Fibroblast of skin of right biceps (primary cell): ENCODE measurements at places on chromosomes 4 and X.

DNA sequence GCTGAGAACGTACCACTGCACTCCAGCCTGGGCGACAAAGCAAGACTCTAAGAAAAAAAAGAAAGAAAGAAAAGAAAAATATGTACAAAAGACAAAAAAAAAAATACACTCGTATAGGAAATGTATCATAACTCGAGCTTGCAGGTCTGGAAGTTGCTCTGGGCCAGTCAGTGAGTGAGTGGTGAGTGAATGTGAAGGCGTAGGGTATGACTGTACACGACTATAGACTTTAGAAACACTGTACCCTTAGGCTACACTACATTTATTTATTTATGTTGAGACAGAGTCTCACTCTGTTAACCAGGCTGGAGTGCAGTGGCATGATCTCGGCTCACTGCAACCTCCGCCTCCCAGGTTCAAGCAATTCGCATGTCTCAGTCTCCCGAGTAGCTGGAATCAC lies 29.4 kb downstream of the EVC2 start:
- DNase-seq: peak; percentile 8

DNA sequence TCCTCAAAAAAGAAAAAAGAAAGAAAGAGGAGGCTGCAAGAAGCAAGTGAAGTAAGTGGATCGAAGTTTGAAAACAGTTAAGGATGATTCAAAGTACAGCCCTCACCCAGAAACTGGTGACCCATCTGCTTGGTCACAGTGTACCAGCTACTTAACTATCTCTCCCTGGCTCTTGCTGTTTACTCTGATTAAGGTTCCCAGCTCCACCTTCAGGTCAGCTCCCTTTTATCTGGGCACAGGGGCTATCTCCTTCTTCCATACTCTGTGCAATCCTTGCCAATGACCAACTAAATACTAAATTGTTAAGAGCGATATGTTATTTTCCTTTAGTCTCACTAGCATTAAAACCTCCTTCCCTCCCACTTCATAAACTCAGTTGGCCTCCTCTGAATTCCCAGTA lies 81.5 kb upstream of the SMIM10 start:
- no peak for DNase-seq

DNA sequence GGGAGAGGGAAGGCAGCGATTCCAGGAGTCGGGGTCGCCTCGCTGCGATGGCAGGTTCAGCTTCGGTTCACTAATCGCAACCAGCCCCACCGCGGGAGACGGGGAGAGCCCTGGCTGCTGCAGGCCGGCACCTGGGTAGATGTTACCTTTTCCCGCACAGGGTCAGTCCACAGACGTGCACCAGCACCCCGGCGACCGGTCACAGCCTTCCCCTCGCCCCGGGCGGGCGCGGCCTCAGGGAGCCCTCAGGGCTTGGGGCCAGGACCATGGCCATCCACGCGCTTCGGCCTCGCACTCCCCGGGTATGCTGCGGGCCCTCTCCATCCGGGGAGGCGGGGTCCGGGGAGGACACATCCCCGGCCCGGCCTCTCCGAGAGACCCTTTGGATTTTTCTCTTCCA lies 26.1 kb upstream of the EXOC1L start:
- no peak for DNase-seq

DNA sequence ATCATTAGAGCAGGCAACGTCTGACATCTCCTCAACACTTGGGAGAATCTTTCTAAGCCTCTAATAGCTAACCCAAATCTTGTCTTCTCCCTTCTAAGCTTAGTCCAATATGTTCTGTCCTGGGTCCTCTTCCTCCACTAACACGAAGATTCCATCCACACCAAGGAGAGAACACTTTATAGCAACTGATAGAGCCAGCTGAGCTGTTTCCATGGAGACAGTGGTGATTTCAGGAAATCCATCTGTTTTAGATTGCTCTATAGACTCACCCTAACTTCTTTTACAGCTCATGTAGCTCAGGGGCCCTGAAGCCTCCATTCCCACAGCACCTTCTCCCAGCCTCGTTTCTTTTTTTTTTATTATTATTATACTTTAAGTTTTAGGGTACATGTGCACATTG lies 37.4 kb downstream of the SCD5 start:
- no peak for DNase-seq

GRCh38 chr4:184448821-184449220 lies 25.5 kb downstream of the IRF2 start:
- peak; percentile 36 for DNase-seq

- DNase-seq: no peak
Observed at GRCh38 chrX:63661676-63662075, 123.3 kb downstream of the ARHGEF9 start.

GRCh38 chr4:111854494-111855087 lies 290.7 kb upstream of the FAM241A start:
- DNase-seq: peak; percentile 52
